ENCODE measurements at places on chromosomes 1 and 21.

DNA sequence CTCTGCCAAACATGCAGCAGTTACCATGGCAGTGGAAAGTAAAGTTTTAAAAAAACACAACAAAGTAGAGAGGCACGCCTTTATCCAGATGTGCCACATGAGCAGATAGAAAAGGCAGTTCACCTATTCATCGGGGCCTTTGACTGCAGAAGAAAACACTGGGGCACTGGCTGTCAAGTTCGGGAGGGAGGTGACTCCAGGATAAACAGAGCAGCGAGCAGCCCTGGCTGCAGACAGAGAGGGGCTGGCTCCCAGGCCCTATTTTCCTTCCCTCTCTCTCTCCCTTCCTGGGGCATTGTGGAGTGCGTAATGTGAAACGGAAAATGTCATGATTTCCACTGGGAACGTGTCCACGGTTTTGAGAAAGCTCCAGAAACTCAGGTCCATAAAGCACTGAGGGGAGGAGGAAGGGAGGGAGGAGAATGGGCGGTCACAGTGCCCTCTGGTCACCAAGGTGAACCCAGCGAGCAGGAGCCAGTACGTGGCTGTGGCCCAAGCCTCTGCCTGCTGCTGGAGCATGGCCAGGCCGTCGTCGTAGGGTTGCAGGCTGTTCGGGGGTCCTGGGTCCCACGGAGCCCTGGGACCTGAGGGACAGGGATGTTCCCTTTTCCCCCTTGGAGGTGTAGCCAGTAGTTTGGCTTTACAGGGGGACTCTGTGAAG is 114.7 kb upstream of the IRF2BP2 start:
- DNase-seq, result no peak

DNA sequence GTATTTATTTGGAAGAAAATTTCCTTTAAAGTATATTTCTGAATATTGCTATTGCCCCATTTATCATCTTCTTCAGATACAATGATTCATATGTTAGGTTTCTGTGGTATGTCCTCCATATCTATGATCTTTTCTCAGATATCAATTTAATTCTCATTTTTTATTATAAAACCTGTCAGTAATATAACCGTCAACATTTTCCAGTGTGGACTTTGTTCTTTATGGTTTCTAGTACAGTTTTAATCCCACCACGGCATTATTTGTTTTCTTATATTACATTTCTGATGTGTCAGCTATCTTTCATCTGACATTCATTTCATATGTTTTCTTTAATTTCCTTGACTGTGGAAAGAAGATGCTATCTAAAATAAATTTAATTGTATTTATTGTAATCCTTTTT is 97.9 kb downstream of the PLPPR5 start:
- DNase-seq, result no peak

- no peak for DNase-seq
Observed at GRCh38 chr1:66383611-66384010, 150.3 kb upstream of the SGIP1 start.

GRCh38 chr1:13783551-13783950 is 83.6 kb downstream of the PRDM2 start:
- no peak for DNase-seq

GRCh38 chr1:53137729-53138128 is 4.7 kb downstream of the SLC1A7 start:
- no peak for DNase-seq

- no peak for DNase-seq
Observed at GRCh38 chr1:113835686-113836290, 23.5 kb upstream of the RSBN1 start.

- DNase-seq, result no peak
Observed at GRCh38 chr1:160309571-160309970, 24.6 kb upstream of the PEX19 start.

- no peak for DNase-seq
Observed at GRCh38 chr1:158011714-158012113, 18.3 kb downstream of the KIRREL1 start.

DNA sequence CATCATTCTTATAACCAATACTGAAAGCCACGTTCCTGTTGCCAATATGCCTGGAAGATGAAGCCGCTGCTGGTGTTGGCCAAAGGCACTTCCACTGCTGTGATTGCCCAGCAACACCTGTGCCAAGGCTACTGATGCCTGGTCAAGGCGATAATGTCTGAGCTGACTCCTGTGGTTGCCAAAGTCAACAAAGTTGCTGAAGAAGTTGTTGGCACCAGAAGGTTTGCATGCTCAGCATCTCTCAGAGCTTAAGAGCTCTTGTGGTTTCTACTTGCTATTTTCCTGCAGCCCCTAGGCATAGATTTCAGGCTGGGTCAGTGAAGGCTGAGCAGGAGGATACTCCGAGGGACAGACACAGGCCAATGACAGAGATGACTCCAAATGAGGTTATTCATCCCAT is 63.4 kb upstream of the RAB3GAP2 start:
- DNase-seq, result no peak

GRCh38 chr1:56424744-56425493 is 154.4 kb downstream of the PLPP3 start:
- no peak for DNase-seq

GRCh38 chr1:11862890-11863289 is 4.1 kb upstream of the NPPB start:
- DNase-seq, result peak; percentile 30

DNA sequence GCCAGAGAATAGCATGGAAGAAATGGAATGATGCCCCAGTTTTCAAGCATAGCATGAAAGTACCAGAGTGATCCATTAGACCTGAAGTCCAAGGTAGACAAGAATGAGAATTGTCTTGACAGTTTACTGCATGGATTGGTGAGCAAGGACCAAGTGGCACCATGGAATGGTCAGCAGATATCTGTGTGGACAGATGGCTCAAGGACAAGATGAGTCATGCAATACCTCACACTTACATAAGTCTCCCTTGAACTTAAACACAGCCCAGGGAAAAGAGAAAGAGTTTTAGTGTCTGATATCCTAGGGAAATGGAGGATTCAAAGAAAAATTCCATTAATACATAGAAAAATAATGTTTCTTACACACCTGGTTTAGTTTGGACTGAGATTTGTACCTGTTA is 195.2 kb downstream of the MRPL39 start:
- no peak for DNase-seq

DNA sequence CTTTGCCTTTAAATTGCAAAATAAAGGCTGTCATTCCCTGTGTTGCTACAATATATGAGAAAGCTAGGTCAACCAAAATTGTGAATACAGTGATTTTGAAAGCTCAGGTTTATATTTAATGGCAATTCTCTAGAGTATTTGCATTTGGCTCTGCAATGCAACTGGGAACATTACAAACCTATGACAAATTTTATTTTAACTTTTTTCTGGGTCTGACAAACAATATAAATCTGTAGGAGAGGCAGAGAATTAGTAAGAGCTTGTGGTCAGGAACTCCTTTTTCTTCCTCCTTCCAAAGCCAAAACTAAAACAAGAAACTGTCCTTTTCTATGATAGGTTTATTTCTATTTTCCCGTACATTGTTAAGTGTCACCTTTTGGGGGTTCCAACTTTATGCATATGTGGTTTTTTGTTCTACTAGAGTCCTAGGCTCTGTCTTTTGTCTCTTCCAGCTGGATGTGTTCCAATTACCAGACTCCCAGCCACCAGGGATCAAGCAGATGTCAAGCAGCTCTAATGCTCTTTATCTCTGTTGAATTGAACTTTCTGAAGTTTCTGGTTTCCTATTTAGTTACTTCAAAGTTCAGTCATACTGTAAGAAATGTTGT is 106.9 kb downstream of the ASH1L start:
- no peak for DNase-seq

DNA sequence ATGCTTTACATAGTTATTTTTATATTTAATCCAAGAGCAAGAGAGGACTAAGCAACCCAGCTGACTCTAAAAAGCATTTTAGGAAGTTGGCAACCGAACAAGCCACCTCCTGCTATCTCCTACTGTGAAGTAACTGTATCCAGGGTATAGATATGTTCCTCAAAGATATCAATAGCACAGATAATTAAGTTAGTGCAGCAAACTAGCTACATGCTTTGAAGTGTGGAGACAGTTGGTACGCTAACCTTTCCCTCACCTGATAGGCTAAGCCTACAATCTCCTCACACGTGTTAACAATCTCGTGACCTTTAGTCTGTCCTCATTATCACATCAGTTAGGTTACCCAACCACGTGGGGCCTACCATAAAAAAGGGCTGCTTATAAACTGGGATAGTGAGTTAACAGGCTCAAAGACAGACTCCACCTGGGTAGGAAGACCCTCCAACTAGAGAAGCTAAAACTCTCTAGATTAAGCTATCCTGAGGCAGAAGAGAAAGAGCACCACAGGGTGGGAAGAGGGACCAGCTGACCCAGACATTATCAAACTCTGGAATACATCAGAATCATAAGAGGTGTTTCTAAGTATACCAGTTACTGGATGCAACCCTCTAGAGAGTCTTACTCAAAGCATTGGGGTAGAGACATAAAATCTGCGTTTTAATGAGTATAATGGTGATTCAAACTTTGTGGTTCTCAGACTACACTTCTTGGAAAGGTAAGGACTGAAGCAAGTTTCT is 340.1 kb upstream of the ESRRG start:
- no peak for DNase-seq

DNA sequence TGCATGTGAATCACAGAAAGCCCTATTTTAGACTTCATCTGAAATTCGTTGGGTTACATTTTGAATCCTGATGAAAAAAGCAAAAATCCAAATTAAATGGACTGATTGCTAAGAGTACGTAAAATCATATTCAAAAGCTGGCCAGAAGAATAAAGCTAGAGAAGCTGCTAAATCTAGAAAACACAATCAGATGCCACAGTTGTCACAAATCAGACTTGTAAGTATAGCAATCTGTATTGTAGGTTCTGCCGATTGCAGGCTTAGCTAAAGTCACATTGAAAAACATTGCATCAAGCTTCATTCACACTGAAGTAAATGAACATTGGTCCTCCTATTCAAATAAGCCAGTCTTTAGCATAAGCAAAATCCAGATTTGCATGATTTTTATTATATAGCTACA is 235.1 kb upstream of the ST6GALNAC5 start:
- DNase-seq, result no peak

- DNase-seq, result no peak
Observed at GRCh38 chr1:155706139-155706538, 17.2 kb downstream of the DAP3 start.

DNA sequence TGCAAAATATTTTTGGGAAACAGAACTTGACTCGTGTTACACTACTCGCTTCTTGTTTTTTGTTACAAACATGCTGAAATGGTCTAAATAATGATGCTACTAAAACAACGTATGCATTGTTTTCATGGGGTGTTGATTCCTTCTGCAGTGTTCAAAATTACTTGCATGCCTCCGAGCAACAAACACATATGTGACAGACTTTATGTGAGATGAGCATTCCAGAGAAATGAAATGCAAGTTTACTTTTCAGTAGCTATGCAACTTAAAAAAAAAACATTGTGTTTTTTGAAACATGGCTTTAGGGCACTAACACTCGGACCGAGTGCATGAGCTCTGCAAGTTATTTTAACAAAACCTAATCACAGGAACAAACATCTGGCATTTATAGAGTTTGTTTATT is 84.8 kb downstream of the CAMTA1 start:
- DNase-seq, result no peak

DNA sequence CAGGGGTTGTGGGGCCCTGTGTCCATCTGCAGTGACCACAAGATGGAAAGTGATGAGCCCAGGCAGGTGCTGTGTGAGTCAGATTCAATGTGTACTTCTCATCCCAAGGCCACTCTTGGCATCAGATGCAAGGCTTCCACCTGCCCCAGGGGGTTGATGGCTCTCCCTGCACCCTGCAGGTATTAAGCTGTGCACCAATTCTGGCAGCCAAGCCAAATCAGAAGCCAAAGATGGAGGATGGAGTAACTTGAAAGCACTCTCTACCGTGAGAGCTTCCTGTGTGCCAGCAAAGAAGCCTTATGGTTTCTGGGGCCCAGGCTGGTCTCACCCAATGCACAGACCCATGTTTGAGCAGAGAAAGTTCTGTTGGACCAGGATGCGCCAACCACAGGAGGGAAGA is 44.3 kb upstream of the TENT5C start:
- no peak for DNase-seq

Data from posterior cingulate gyrus (tissue), 11 donors.